ENCODE measurements at places on chromosomes 5 and 9. TPM values are rescaled to one million over a fixed set of nuclear protein-coding genes. Genes with fewer than 3 reads are reported as not detected.

GRCh38 chr9:131436376-131436775, 42.5 kb downstream of the PRRC2B start:
- peak; percentile 71 for DNase-seq

DNA sequence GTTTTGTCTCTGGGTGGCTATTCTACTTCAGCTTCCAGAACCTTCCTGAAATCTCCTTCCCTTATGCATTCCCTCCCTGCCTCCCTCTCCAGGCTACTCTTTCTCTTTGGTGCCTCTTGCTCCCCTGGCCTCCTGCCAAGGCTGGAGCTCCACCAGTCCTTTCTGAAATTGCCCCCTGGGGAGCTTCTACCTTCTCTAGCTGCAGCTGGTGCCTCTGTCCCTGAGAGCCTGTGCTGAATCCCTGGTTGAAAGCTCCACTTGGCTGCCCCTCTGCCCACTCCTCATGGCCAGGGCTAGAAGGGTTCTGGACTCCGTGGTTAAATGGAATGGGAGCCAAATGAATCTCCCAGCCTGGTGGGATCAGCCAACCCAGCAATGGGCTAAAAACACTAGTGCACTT, 80.1 kb downstream of the COL15A1 start:
- DNase-seq: peak; percentile 78

DNA sequence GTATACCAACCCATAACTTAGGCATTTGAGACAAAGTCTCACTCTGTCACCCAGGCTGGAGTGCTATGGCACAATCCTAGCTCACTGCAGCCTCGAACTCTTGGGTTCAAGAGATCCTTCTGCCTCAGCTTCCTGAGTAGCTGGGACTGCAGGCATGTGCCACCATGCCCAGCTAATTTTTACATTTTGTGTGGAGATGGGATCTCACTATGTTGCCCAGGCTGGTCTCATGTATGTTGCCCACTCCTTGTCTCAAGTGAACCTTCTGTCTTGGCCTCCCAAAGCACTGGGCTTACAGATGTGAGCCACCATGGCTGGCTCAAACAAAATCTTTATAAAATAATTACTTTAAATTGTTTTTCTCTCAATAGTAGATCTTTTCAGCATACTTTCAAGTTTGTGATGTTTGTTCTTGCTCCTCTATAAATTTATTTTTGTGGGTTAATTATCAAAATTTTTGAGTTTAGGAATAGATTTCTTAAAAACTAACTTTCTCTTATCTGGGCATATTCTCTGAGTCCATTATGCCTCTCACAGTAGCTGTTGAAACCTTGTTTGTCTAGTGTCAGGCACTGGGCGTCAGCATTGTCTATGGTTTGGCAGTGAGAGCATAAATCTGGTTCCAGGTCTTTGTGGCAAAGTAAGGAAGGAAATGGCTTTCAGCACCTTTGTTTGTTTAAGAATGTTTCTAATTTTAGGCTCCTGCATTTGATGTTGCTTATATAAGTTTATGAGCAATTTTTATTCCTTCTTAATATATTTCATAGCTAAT, 38.7 kb downstream of the NLN start:
- DNase-seq: no peak

LECT2 gene
- total RNA-seq: not detected

LHX3 gene
- not detected for total RNA-seq

GRCh38 chr5:90437663-90438062, 28.1 kb upstream of the CETN3 start:
- DNase-seq: no peak

- no peak for DNase-seq
These were observed 95.5 kb upstream of the PTPN3 start for GRCh38 chr9:109593612-109594011.

DNA sequence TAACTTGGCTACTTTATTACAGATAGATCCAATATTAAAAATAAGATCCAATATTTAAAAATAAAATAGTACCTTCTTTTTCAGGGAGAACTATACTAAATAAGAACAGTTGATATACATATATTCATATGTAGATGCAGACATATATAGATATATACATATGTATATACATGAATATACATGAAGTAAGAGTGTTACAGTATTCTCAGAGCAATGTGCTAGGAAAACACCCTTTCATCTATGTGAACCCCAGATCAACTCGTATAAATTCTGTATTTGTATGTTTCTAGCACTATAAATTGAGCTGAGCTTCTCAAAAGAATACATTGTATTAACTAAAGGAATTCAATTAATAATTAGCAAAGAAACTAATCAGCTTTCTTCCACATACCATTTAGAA, 287.6 kb downstream of the PDE4D start:
- DNase-seq: no peak

- DNase-seq: no peak
These were observed 166.8 kb downstream of the SPOCK1 start for GRCh38 chr5:137332296-137332695.

HTR4 gene
- total RNA-seq: 0.22 TPM

GRCh38 chr9:95131023-95131943, 186.2 kb downstream of the FANCC start:
- peak; percentile 62 for DNase-seq

- DNase-seq: no peak
These were observed 30.9 kb upstream of the CEP72 start for GRCh38 chr5:581266-581665.

- DNase-seq: no peak
These were observed 575.8 kb upstream of the ZNF462 start for GRCh38 chr9:106287091-106287631.

Measured in Right ventricle myocardium superior (tissue), 1 donor.